ENCODE measurements at places on chromosomes 3 and 15.

- DNase-seq = no peak
These were observed 203.9 kb downstream of the VGLL3 start for GRCh38 chr3:86787091-86787490.

DNA sequence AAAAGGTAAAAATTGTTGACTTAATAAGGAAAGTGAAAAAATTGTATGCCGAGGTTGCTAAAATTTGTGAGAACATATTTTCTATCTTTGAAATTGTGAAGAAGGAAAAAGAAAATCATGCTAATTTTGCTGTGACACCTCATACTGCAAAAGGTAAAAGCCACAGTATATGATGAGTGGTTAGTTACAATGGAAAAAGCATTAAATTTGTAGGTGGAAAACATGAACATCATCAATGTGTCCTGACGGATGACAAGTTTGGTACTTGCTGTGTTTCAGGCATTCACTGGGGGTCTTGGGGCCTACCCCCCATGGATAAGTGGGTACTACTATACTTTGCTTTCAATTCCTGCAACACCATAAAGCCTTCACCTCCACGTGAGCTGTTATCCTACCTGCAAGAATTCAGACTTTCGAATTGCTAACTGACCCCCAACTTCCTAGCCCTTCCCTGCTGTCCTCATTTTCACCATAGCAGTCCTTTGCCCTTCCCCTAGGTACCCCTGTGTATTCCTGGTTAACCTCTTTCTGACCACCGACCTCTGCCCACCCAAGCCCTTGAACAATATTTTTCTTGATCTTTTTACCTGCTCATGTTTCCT, 62.4 kb downstream of the RAB7A start:
- no peak for DNase-seq

GRCh38 chr15:64046421-64047153, at the start of gene DAPK2:
DAPK2 (minus strand) TSS chr15:64046485; CDS start chr15:64040261, 6,224 bp downstream.
- peak; percentile 74 for DNase-seq

DNA sequence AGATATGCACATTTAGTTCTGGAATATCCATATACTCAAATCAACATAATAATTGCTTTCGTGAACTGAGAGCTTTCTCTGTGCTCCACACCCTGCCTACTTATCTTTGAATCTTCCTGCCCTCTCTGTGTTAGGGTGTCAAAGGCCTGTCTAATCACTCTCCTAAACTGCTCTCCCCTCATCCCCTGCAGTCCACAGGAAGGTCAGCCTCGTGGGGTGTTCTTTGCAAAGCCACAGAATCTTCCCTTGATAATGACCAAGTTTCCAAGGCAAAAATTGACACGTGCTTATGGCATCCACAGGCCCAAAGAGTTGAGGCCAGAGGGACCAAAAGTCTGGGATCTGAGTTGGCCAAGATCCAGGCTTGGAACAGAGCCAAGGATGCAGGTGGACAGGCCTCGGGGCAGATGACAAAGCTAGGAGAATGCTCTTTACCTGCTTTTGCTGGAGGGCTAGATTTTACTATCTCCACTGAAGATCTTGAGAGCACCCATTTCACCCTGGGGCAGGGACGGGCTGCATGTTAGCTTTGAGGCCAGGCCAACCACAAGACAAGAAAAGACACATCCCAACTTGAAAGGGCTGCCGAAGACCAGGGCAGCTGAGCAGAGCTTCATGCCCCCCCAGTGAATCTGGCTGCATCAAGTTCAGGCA, 20.4 kb downstream of the BHLHE40 start:
- DNase-seq = no peak

DNA sequence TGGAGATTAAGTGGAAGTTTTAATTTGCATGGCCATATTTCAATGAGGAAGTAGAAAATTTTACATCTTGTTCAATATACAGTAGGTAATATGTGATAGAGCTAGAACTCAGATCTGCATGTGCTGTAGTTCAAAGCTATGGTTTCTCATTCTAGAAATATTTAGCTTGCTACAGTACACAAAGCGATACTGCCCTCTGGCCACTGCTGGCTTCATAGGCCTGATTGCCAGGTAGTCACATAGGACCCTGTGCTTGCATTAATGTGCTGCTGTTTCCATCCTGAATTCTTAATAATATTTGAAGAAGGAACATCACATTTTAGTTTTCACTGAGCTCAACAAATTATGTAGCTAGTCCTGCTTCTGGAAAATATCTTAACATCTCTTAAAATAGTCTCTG, 87.0 kb downstream of the PLSCR2 start:
- DNase-seq = no peak

- no peak for DNase-seq
These were observed 122.4 kb upstream of the IL12A start for GRCh38 chr3:159866201-159866746.

- no peak for DNase-seq
These were observed 14.4 kb downstream of the POLG start for GRCh38 chr15:89320200-89320599.

DNA sequence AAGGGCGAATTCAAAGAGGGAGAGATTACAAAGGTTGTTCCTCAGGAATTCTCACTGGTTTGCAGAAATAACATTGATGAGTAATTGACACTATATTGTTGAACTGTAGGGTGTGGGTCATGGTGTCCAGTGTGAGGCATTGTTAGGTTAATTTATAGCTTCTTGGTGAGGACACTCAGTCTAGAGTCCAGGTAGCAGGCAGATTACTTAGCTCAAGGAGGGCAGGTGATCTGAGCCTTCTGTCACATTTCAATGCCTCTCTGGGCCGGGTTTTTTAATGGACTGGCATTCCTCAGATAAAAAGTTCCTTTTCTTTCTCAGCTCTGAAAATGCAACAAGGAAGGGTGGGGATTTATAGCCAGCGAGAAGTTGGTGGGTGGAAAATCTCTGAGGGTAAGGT, 194.2 kb upstream of the PROK2 start:
- DNase-seq = no peak

DNA sequence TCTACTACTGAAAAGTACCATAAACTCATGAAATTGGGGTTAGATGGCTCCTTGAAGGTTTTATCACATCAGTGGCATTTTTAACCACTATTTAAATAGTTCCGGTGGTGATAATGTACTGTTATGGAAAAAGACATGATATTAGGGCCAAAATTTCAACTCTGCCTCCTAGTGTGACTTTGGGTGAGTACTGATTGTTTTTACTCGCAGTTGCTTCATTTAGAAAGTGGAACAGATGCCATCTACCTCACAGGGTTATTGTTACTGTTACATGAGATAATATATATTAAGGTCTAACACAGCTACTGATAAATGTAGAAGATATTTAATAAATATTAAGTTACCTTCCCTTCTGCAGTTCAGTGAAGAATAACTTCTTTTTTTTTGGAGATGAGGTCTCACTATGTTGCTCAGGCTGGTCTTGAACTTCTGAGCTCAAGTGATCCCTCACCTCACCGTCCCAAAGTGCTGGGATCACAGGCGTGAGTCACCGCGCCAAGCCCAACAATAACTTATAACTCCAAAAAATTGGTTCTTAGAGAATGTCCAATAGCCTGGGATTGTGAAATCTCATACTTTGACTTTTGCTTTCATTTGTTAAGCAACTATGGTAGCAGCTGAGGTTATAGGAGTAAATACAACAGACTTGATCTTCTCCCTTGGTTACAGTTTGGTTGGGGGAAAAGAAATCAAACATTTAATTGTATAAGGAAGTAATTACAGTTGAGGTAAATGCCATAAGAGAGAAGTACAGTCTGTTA, 48.3 kb downstream of the MEF2A start:
- no peak for DNase-seq

- DNase-seq = no peak
These were observed 122.5 kb downstream of the DNAJB8 start for GRCh38 chr3:128344052-128344735.

DNA sequence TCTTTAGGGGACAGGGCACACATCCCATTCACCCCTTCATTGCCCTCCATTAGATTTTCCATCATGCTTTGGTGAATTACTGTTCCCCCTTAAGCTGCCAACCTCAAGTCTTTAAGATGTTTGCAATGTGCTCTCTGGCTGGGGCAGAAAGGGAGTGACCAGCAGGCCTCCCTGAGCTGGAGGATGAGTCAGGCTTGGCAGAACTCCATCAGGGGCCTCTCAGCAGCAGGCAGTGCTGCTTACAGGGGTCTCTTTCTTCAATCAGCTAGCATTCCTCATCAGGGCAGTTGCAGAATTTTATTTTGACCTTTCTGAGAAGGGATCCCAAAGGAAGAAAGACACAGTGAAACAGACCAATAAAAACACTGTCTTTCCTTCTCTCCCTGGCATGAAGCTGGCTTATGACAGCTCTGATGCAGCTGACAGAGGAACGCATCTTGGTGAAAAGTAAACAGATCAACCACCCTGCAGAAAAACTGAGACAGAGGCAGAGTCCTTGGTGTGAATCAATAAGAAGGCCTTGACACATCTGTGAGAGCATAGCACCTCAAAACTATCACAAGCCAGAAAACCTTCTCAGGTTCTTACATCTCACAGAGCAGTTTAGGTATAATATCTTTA, 88.7 kb upstream of the MRPL3 start:
- DNase-seq = no peak
